Cortex of kidney (tissue), 1 donor: ENCODE measurements at places on chromosomes 16 and 17.

DNA sequence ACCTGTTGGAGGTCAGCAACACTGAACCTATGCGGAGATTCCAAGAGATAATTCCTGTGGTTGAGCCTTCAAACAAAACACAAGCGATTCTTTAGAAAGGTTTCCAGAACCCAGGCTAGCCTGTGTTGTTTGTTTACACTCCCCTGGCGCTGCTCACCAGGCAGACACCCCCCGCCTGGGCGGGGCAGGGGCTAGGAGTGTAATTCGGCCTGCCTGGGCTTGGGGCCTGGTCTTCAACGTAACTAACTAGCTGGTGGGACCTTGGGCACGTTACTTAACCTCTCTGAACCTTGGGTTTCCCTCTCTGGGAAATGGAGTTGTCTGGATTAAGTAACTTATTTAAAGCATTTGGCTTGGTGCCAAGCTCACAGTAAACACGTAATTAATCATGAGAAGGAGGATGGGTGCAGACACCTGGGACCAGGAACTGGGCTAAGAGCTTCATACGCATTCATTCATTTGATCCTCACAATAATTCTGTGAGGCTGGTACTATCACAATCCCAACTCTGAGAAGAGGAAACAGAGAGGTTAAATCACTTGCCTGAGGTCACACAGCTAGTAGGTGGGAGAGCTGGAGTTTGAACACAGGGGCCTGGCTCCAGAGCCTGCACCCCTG lies 7.6 kb upstream of the ARHGAP27 start:
- DNase-seq, result no peak

- no peak for DNase-seq
These were observed 54.6 kb upstream of the TNRC6A start for GRCh38 chr16:24674877-24675276.

- no peak for DNase-seq
These were observed 12.7 kb upstream of the HASPIN start for GRCh38 chr17:3710951-3711383.

DNA sequence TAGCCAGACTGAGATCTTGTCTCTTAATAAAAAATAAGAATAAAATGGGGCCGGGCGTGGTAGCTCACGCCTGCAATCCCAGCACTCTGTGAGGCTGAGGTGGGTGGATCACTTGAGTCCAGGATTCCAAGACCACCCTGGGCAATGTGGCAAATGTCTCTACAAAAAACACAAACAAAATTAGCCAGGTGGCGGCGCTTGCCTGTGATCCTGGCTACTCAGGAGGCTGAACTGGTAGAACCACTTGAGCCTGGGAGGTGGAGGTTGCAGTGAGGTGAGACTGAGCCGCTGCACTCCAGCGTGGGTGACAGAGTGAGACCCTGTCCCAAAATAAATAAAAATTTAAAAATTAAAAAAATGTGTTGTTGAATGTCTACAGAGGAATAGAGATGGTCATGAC lies 2.9 kb upstream of the DEF8 start:
- no peak for DNase-seq

- DNase-seq, result no peak
These were observed 55.0 kb downstream of the SSH2 start for GRCh38 chr17:29874931-29875596.

DNA sequence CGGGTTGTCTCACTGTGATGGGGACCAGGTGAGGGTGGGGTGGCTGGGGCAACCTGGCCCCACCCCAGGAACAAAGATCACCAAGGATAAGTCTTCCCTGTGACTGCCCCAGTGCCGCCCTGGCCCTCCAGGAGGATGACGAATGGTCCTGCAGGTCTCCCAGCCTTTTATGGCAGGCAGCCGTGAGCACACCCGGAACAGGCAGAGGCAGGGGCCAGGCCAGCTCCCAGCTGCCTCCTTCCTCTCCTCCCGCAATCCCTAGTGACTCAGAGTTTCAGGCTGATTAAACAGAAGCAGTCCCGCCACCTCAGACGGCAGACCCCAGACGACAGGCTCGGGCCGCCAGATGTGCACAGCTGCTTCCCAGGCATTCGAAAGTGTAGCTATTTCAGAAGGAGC lies 13.3 kb downstream of the JUP start:
- no peak for DNase-seq

DNA sequence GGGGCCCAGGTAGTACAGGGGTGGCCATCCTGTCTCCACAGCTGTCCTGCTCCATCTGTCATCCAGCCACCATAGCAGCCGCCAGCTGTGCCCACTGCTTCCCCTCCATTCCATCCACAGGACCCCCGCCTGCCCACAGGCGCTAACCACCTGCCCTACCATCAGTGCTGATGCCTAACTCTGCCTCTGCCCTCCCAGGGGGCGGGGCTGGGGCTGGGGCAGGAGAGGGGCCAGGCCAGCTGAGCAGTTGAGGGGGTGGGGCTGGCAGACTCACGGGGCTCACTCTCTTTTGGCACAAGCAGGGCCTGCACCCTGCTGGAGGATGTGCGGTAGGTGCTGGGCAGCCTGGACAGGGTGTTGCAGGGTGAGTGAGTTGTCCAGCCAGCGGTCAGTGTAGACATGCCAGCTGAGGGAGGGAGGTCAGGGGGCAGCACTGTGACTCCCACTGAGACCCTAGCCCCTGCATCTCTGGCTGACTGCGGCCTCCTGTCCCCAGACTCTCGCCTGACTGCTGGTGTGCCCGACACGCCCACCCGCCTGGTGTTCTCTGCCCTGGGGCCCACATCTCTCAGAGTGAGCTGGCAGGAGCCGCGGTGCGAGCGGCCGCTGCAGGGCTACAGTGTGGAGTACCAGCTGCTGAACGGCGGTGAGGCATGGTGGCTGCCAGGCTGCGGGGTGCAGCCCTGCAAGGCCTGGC lies 9.6 kb downstream of the GALK1 start:
- no peak for DNase-seq

GRCh38 chr17:18229771-18230170 lies 4.3 kb downstream of the LLGL1 start:
- DNase-seq, result no peak

DNA sequence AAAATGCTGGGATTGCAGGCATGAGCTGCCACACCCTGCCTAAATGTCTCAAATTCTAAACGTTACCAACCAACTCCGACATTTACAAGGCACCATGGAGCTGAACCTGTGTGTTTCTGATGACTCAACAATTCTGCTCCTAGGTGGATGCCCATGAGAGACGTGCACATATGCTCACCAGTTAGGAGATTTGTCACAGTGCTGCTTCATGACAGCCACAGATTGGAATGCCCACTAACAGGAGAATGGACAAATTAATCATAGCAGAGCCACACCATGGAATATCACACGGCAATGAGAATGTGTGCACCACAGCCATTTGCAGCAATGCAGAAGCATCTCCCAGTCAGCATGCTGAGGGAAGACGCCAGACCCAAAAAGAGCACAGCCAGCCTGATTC lies 8.0 kb upstream of the KCNG4 start:
- no peak for DNase-seq

- no peak for DNase-seq
These were observed 28.7 kb downstream of the MEAK7 start for GRCh38 chr16:84475643-84476240.

DNA sequence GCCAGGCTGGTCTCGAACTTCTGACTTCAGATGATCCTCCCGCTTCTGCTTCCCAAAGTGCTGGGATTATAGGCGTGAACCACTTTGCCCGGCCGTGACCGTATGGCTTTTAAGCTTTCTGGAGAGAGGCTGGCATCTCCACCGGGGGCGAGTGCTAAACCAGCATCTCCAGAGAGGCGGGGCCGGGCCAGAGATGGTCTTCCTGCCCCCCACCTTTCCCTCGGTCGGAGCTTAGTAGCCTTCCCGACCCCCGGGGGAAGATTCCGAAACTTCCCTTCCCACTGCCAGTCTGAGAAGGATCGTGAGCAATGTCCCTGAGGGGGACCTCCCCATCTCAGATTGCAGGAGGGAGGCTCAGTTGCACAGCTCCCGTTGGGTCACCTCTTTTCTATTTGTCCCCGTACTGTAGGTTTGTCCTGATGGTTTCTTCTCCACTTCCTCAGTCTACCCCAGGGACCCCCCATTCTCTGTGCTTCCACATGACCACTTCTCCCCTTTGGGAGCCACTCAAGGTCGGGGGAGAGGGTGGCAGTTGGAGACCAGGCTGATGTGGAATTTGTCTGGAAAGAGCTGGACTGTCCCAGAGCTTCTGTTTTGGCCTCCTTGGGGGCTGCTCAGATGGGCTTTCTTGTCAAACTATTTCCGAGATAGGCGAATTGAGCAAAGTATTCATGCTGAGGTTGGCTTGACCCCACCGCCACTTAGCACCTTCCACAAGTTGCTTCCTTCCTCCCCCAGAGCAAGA lies 18.2 kb downstream of the IGF2BP1 start:
- DNase-seq, result no peak

- DNase-seq, result no peak
These were observed 19.7 kb downstream of the TEKT3 start for GRCh38 chr17:15321556-15322251.

DNA sequence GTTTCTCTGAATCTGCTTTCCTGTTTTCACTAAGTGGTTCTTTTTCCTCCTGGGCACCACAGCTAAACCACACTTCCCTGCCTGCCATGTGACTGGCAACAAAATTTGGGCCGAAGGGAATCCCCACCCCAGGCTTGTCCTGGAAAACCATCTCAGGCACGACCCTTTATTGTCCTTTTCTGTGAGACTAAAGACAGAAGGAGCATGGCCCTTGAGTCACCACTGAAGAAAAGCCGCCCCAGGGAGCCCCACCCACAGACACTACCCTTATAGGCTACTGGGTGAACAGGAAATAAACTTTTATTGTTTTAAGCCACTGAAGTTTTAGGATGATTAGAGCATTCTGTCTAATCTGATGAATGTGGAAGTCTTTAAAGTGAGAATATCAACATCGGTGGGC lies 88.6 kb upstream of the BRD7 start:
- DNase-seq, result no peak

- no peak for DNase-seq
These were observed 235.2 kb downstream of the CPPED1 start for GRCh38 chr16:12568438-12568837.

- no peak for DNase-seq
These were observed 429 bp downstream of the KIF1C start for GRCh38 chr17:4998027-4998731.

- no peak for DNase-seq
These were observed 43.4 kb upstream of the SOX9 start for GRCh38 chr17:72077326-72077960.

DNA sequence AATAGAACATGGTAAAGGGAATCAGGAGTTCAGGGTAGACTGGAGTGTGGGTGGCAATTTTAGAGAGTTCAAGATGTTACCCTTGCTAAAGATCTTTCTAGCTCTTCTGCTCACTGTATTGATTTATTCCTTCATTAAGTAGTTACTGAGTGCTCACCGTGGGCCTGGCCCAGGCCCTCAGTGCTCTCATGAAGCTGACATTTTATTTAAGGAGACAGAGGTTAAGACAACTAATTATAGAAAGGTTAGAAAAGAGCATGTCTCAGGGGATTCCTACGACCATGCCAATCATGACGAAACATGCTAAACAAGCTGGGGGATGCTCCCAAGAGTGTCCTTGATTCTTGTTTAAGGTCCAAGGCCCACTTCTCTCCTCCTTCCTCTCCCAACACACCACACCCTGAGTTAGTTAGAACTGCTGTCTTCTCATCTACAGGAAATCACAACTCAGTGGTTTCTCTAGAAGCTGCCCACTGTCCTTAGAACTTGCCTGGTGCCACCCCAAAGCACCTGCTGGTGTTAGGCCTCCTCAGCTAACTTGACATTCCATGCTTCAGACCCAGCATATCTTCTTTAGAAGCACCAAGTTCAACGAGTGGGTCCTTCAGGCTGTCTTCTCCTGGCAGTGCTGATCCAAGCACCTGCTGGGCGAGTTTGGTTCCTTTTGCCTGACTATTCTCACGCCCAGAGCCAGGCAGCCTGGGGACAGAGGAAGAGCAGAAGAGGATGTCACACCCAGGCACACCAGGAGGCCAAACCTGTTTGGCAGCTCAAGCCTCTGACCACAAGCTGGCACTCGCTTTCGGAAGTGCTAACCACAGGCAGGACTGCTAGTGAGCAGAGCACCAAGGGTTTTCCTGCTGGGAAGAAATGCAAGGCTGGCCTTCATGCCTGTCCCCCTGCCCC lies 79.0 kb downstream of the GAS7 start:
- DNase-seq, result no peak

DNA sequence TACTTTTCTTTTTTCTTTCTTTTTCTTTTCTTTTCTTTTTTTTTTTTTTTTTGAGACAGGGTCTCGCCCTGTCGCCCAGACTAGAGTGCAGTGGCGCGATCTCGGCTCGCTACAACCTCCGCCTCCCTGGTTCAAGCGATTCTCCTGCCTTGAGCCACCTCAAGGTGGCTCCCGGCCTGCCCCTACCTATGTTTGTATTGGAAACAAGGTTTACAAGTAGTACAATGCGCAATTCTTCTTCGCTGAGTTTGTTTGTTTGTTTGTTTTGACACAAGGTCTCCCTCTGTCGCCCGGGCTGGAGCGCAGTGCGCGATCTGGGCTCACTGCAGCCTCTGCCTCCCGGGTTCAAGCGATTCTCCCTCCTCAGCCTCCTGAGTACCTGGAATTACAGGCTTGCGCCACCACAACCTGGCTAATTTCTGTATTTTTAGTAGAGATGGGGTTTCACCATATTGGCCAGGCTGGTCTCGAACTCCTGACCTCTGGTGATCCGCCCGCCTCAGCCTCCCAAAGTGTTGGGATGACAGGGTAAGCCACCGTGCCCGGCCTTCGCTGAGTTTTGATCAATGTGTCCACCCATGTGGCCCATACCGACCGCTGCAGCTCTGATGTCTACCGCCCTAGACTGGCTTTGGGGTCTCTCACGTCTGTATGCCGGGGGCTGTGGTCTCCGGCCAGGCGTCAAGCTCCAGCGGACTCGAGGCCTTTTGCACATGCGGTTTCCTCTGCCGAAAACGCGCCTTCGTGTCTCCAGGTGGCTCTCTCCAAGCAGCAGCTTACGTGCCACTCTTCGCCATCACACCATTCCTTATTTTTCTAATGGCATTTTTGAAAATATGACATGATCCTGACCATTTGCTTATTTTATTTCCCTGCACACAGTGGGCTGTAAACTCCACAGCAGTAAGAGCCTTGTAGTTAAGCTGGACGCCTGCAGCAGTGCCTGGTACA lies 1.1 kb upstream of the YBX2 start:
- DNase-seq, result no peak

DNA sequence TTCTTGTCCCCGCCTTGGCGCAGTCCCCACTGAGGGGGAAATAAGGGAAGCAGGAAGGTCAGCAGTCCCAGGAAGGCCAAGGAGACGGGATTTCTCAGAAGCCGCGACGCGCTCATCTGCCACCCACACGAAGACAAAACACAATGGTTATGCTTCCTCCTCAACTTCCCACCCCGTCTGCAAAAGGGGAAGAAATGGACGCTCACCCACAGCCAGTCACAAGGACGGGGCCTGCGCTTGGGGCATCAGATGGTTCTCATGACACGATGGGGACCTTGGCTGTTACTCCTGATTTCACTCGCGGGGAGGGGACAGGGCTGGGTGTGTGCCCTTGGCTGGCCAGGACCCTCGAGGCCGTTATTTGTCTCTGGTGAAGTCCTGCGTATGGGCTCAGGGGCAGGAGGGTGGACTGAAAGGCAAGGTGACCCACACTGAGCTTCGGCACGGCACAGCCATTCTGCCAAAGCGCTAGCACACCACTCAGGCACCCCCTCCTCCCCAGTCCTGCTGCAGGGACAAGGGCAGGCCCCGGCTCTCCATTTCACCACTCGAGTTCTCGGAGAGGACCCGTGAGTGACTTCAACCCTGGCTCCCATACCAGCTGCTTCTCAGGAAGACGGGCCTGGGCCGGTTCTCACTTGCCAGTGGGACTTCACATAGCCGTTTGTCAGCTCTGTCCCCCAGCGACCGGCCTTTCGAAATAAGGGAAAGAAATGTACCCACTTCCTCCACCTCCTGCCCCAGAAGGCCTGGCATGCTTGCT lies 84.5 kb downstream of the ABR start:
- DNase-seq, result no peak
